Stimulated activated CD8-positive, alpha-beta memory T cell treated with anti-CD3 and anti-CD28 coated beads, Interleukin-15, amount 100 ng/mL, for 48 hours (primary cell): ENCODE measurements at places on chromosomes 6 and 20.
A peak's percentile ranks its signal among the peaks of the same experiment; 100 is the strongest.

GRCh38 chr6:30647242-30648116, 546 bp downstream of the C6orf136 start:
- peak; percentile 80 for DNase-seq

GRCh38 chr6:42100029-42100901, 42.2 kb downstream of the C6orf132 start:
- DNase-seq: peak; percentile 43

GRCh38 chr6:45538641-45539547, 161.2 kb upstream of the SUPT3H start:
- no peak for DNase-seq

DNA sequence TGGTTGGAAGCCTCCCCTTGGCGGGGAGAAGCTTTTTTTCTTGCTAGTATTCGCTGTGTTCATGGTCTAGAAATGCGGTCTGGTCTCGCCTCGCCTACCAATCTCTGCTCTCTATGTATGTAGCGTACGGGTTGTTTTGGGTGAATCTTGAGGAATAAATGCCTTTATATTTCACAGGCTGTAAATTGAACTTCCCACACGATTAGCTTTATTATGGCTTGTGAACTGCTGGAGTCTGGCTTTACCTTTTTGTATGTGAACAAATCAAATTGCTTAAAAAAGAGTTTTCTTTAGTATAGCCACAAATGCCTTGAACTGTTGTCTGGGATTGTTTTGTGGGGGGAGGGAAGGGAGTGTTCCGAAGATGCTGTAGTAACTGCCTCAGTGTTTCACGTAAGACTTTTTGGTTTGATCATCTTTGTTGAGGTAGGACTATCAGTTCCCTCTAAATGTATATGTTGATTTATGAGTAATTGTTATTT, 2.2 kb downstream of the INSM1 start:
- no peak for DNase-seq

DNA sequence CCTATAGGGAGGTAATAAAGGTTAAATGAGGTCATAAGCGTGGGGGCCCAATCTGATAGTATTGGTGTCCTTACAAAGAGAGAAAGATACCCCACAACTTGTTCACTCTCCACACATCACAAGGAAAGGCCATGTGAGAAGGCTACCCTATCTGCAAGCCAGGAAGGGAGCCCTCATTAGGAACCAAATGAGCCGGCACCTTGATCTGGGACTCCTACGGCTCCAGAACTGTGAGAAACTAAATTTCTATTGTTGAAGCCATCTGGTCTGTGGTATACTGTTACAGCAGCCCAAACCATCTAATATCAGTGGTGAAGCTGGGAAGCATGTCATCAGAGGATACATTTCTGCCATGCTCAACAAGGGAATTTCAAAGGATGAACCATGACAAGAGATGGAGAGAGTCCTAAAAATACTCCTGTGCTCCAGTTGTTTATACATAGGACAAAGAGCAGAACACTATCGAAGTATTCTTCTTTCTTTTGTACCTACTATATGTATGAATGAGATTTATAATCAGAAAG, 10.4 kb downstream of the COX7A2 start:
- DNase-seq: no peak

DNA sequence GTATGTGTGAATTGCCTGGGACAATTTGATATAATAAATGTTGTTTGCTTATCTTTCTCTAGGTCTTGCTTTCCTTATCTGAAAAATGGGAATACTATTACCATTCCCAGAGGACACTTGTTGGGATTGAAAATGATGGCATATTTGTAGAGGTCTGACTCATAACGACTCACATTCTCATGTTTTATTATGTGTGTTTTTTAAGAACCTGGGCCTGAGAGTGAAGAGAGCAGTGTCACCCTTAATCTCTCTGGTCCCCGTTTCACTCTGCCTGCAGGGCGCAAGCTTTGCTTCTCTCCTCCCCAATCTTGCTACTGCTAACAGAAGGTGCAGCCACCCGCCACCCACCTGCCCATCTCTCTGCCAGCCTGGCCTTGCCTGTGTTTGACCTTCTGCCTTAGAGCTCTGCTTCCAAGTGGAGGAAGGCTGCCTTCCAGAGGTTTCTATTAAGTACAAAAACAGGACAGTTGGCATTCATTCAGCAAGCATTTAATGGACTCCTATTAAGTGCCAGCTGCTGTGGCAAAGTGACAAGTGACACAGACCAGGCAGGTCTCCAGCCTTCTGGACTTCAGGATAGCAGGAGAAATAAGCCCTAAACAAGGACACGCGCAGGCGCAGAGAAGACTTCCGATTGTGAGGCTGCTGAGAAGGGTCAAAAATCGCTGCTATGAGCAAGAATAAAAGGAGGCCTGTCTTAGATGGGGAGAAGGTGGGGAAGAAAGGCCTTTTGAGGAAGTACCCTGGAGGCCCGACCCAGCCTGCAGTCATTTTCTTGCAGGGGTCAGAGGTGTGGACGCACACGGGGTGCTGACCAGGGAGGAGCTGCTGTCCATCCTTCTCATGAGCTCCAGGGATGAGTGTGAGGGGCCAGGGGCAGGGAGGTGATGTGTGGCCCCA, 112.5 kb downstream of the JPH2 start:
- DNase-seq: no peak

- DNase-seq: no peak
These were observed 83.0 kb downstream of the CD164 start for GRCh38 chr6:109299265-109299607.

DNA sequence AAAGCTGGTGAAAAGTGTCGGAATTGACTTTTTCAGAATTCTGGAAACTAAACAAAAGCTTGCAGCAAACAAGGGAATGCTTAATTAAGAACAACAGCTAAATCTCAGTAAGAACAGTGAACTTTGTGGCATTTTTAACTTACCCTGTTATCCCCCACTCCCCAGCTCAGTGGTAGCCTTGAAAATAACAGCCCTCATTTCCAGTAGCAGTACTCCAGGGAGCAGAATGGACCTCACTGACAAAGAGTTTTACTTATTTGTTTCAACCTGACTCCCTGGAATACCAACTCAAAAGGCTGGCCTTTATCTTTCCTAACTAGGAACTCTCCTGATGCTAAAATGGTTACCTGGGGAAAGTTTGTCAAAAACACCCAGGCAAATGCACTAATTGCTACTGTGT, 108.9 kb downstream of the IMPG1 start:
- no peak for DNase-seq

DNA sequence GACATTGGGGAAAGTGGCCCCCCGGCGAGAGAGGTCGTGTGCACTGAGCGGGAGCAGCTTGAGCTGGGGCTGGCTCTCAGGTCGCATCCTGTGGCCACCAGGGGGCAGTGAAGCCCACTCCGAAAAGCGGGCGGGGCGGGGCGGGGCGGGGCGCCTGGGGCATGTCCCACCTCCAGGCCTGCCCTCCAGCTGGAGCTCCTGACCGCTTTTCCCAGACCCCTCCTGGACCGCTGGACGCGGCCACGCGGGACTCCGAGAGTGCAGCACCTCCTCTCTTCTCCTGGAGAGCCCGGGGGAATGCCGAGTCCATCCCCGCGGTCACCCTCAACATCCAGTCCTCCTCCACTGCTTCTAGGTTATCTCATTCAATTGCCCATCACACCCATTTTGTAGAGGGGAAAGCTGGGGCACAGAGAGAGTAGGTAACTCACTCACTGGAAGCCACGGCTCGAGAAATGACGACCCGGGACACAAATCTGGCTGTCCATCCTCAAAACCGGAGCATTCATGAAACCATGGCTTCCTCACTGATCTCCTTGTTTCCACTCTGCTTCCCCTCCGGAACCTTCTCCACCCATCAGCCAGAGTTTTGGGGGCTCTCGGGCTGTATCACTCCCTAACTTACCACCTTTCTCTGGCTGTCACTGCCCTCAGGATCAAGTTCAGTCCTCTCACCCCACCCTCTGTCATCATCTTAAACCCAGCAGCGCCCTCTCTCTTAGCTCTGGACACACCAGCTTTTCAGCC, 24.1 kb downstream of the COX4I2 start:
- DNase-seq: peak; percentile 40

DNA sequence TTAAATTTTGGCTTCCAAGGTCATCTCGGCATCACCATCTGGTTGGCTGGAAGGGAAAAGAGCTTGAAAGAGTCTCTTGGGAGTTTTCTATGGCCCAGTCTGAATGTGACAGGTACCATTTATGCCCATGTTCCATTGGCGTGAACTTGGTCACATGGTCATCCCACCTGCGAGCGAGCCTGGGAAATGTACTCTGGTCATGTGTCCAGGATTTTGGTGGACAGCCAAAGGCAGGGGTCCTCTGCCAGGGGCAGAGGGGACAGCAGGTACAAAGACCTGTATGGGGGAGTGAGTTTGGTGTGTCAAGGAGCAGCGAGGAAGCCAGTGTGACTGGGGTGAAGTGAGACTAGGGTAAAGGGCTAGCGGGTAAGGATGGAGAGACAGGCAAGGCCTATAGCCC, 112.6 kb downstream of the CDC5L start:
- no peak for DNase-seq

- no peak for DNase-seq
These were observed 34.3 kb upstream of the COL9A1 start for GRCh38 chr6:70336996-70337742.

GRCh38 chr20:24892931-24893330, 56.1 kb upstream of the CST7 start:
- no peak for DNase-seq

DNA sequence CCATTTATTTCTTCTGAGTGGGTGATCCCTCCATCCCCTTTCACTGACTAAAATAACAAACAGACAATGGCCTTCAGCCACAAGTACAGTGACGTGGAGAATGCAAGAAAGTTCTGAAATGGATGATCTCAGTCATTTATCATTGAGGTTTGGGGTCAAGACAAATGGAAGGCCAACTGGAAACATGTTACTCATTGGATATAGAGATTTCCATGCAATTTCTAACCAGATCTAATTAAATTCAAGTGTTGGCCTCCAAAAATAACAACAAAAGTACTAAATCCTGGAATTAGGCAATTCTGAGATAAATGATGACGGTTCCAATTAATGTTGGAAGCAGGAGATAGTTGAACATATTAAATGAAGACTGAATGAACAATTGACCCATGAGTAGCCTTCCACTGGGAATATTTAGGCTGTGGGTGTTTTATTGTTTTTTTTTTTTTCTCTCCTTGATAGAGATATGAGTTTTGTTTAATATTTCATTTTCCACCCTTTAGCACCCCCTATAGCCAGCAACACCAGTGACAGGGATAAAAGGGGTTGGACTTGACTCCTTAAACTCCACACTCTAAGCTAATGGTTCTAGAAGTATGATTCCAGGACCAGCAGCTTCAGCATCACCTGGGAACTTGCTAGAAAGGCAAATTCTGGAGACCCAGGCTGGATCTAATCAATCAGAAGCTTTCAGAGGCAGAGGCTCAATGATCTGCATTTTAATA, 112.8 kb downstream of the BCAS1 start:
- DNase-seq: no peak

DNA sequence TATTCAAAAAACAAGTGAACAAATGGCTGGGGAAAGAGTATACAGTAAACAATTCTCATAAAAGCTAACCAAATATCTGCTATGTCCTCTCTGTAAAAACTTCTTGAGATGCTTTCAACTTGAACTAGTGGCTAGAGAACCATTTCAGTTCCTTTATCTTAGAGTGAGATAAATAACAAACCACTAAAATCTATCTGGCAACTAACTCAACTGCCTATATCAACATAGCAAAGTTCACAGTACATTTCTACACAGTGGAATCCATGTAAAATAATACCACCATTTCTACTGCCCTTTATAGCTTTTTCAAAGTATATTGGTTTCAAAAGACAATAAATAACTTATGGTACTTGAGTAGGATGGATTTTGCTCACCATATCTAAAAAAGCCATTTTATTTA, 95.1 kb downstream of the MMS22L start:
- DNase-seq: no peak

GRCh38 chr6:38518511-38519304, 121.0 kb downstream of the BTBD9 start:
- DNase-seq: no peak

DNA sequence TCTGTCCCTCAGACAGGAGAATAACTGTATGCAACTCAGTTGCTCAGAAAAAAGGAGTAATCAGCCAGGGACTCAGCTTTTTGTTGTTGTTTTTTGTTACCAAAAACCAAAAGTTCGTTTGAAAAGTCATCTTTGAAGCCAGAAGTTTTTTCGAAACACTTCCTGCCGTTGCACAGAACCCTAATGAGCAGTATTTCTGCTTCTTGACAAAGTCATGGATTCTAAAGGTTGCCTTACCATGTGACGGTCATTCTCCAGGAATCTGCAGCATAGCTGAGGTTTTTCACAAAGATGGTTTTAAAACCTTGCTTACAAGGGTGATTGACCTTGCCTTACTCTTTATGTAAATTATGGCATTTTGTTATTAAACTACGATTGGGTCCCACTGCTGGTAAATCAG, 1.9 kb downstream of the RAB32 start:
- DNase-seq: no peak

DNA sequence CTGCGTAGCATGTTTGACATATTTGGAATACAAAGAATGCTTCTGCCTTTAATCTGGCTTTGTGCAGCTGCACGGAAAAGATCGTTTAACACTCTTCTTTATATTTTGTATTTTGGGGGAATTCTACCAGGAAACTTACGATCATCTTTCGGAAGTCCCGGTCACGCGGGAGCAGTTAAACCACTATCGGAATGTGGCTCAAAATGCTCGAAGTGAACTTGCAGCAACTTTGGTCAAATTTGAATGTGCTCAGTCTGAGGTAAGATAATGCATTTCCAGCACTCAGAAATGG, 42.3 kb downstream of the CCDC170 start:
- no peak for DNase-seq

- DNase-seq: peak; percentile 58
These were observed 985 bp downstream of the ZBP1 start for GRCh38 chr20:57619051-57619831.

GRCh38 chr20:3739054-3739925, 6.8 kb downstream of the HSPA12B start:
- no peak for DNase-seq

- DNase-seq: no peak
These were observed 15.7 kb upstream of the TBC1D22B start for GRCh38 chr6:37241775-37242428.

DNA sequence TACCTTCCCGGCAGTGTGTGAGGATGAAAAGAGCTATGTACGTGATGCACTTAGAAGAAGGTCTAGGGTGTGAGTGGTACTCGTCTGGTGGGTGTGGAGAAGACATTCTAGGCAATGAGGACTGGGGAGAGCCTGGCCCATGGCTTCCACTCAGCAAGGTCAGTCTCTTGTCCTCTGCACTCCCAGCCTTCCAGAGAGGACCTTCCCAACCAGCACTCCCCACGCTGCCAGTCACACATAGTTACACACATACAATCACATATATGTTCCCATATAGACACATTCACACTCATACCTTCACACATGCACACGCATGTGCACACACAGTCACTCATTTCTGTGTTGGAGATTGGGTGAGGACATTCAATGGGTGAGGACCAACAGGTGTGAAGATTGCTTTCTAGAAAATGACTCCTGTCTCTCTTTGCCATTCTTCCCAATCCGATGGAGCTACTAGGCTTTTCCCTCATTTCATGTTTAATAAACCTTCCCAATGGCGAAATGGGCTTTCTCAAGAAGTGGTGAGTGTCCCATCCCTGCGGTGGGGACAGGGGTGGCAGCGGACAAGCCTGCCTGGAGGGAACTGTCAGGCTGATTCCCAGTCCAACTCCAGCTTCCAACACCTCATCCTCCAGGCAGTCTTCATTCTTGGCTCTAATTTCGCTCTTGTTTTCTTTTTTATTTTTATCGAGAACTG, 30.4 kb downstream of the SRSF3 start:
- DNase-seq: no peak
